ENCODE measurements at places on chromosomes 6 and 20. TPM values are rescaled to one million over a fixed set of nuclear protein-coding genes. Genes with fewer than 3 reads are reported as not detected.

Gene OR12D3
- not detected for total RNA-seq

GRCh38 chr20:41245086-41245707, 72.3 kb downstream of the ZHX3 start:
- no peaks in the 10 kb centered on the region for H3K27me3 ChIP-seq
- DNase-seq, result no peak
- H3K4me1 ChIP-seq, result peaks cover 65% of the 10 kb centered on the region
- H3K36me3 ChIP-seq, result no peaks in the 10 kb centered on the region

Gene REM1
- 4.4 TPM for total RNA-seq

Gene TSBP1
- not detected for total RNA-seq

- H3K27me3 ChIP-seq, result no peaks in the 10 kb centered on the region
- H3K36me3 ChIP-seq, result no peaks in the 10 kb centered on the region
- no peak overlapping the region for H3K4me3 ChIP-seq
- peaks cover 5% of the 10 kb centered on the region for H3K4me1 ChIP-seq
- no peak for DNase-seq
- no peak overlapping the region for H3K27ac ChIP-seq
These were observed 39.2 kb downstream of the CYP24A1 start for GRCh38 chr20:54134445-54135220.

Gene TFAP2D
- not detected for total RNA-seq

Gene GPR6
- total RNA-seq, result not detected

DNA sequence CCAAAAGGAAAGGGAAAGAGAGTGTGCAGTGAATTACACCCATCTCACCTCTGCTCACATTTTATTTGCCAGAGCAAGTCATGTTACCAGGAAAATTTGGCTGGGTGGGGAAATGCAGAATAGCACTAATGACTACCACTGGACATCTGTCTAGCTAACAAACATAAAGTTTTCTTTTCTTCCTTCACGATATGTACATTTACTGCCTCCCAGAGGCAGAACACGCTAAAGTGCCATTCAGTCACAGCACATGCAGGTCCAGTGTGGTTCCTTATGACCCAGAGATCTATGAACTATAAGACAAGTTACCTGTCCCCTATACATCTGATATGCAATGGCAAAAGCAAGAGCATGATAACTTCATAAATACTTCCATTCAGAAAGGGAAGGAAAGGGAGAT, 194.1 kb downstream of the OGFRL1 start:
- no peaks in the 10 kb centered on the region for H3K36me3 ChIP-seq
- H3K27ac ChIP-seq, result no peak overlapping the region
- no peak overlapping the region for H3K4me3 ChIP-seq
- H3K4me1 ChIP-seq, result peaks cover 8% of the 10 kb centered on the region

Gene KCNG1
- 7.9 TPM for total RNA-seq

- no peaks in the 10 kb centered on the region for H3K36me3 ChIP-seq
- no peak for DNase-seq
- no peak overlapping the region for H3K4me3 ChIP-seq
- H3K4me1 ChIP-seq, result no peaks in the 10 kb centered on the region
These were observed 33.1 kb upstream of the SMOC2 start for GRCh38 chr6:168407842-168408241.

- H3K27ac ChIP-seq, result no peak overlapping the region
- H3K36me3 ChIP-seq, result no peaks in the 10 kb centered on the region
- no peaks in the 10 kb centered on the region for H3K27me3 ChIP-seq
- DNase-seq, result no peak
- peaks cover 45% of the 10 kb centered on the region for H3K4me1 ChIP-seq
These were observed 75.7 kb downstream of the FGD2 start for GRCh38 chr6:37081042-37081607.

Gene AAR2
- total RNA-seq, result 23.8 TPM

Gene WFDC10B
- total RNA-seq, result not detected

DNA sequence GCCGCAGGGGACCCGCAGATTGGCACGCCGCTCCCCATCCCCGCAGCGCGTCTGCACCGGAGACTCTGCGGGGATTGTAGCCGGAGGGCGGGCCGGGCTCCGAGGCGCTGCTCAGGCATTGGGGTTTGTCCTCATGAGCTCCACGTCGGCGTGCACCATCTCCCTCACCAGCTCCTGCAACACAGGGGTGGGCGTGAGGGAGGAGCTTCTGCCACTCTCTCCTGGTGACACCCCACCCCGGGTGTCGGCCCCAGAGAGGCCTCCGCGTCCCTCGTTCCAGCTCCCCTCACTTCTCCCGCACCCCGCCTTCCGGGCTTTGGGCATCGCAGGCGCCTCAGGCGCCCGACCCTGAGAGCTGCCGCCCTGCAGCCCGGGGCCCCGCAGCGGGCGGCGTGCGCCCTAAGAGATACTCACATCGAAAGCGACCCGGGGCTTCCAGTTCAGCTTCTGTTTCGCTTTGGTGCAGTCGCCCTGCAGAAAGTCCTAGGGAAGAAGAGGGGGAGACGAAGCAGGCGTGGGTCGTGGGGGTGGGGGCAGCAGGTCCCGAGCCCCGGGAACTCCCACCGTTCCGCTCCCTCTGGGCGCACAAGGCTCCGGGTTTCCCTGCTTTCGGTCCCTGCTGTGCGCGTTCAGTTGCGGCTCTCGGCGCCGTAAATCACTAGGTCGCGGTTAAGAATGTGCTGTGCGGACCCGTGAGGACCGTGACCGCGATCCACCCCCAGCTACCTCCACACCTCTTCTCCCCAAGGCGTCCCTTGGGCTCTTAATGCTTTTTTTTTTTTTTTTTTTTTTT, 14.5 kb downstream of the FOXC1 start:
- H3K27me3 ChIP-seq, result no peaks in the 10 kb centered on the region
- peak overlapping the region; percentile 54 for H3K4me3 ChIP-seq
- H3K36me3 ChIP-seq, result no peaks in the 10 kb centered on the region
- no peak for DNase-seq
- H3K4me1 ChIP-seq, result peaks cover 21% of the 10 kb centered on the region

Gene KIAA1755
- total RNA-seq, result 2.7 TPM

- H3K36me3 ChIP-seq, result no peaks in the 10 kb centered on the region
- H3K4me3 ChIP-seq, result no peak overlapping the region
- no peak overlapping the region for H3K27ac ChIP-seq
- H3K4me1 ChIP-seq, result peaks cover 5% of the 10 kb centered on the region
These were observed 13.4 kb downstream of the C20orf173 start for GRCh38 chr20:35515949-35516645.

DNA sequence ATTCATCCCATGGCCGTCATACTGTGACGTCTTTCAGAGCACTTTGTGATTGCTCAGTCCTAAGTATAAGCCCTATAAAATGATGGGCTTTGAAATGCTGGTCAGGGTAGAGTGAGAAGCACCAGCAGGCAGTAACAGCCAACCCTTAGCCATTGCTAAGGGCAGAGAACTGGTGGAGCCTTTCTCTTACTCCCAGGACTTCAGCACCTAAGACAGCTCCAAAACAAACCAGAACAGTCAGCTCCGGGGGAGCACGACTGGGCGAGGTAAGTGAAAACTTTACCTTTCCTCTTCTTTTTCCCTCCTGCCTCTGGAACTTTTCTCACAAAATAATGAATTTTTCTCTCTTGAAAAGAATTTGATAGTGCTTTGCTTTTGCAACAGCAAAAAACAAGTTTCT, at the start of gene VIP:
TSS of gene VIP (plus strand) at position 104 of the 400 bp plus-strand sequence. CDS start 1,381 bp downstream, outside the sequence.
- no peaks in the 10 kb centered on the region for H3K36me3 ChIP-seq
- H3K4me1 ChIP-seq, result no peaks in the 10 kb centered on the region

GRCh38 chr6:137261361-137261760, 42.2 kb upstream of the IFNGR1 start:
- H3K36me3 ChIP-seq, result no peaks in the 10 kb centered on the region
- H3K27ac ChIP-seq, result peak overlapping the region; percentile 20
- H3K27me3 ChIP-seq, result no peaks in the 10 kb centered on the region

DNA sequence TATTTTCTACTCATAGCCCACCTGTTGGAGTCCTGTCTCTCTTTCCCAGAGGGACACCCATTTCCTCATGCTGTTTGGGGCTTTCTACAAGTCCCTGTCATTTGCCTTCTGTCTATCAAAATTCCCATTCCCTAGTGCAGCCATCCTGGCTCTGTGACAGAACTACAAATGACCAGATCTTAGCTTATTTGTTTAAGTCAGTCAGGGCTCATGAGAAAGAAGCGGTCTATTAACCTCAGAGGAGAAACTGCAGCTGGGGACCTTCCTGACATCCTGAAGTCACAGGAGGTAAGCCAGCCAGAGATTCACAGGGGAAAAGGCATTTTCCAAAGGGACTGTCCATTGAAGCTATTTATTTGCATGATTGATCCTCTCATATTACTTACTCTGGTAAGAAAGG, 1.7 kb upstream of the COL9A1 start:
- no peak overlapping the region for H3K4me3 ChIP-seq
- no peaks in the 10 kb centered on the region for H3K4me1 ChIP-seq
- H3K36me3 ChIP-seq, result no peaks in the 10 kb centered on the region
- no peak for DNase-seq
- no peak overlapping the region for H3K27ac ChIP-seq

DNA sequence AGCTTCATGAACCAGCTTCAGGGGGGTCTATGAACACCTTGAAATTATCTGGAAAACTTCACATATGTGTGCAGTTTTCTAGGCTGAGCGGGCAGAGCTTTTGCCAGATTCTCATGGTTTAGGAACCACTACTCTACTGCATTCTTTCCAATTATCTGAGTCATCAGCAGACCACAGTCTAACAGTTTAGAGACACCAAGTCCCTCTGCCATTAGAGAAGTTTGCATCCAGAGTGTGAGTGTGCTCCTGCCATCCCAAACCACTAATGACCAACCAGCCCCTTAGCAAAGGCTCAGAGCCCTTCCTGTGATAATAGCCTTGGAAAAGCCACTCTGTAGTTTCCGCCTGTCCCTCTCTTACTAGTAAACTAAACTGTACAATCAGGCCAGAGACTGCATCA, 96.8 kb downstream of the PHACTR1 start:
- H3K27ac ChIP-seq, result no peak overlapping the region
- no peaks in the 10 kb centered on the region for H3K27me3 ChIP-seq
- no peaks in the 10 kb centered on the region for H3K36me3 ChIP-seq
- H3K4me3 ChIP-seq, result no peak overlapping the region
- DNase-seq, result no peak
- H3K4me1 ChIP-seq, result no peaks in the 10 kb centered on the region

GRCh38 chr20:23915844-23916243, 36.3 kb upstream of the CST5 start:
- DNase-seq, result no peak
- no peaks in the 10 kb centered on the region for H3K27me3 ChIP-seq
- H3K27ac ChIP-seq, result no peak overlapping the region
- H3K36me3 ChIP-seq, result no peaks in the 10 kb centered on the region
- no peak overlapping the region for H3K4me3 ChIP-seq

Gene HLA-DRB5
- 4.7 TPM for total RNA-seq

Gene CDH26
- total RNA-seq, result 6.6 TPM

GRCh38 chr6:47733879-47734558, 35.6 kb downstream of the ADGRF4 start:
- H3K4me1 ChIP-seq, result no peaks in the 10 kb centered on the region
- no peaks in the 10 kb centered on the region for H3K36me3 ChIP-seq
- DNase-seq, result no peak
- no peak overlapping the region for H3K4me3 ChIP-seq
- H3K27ac ChIP-seq, result no peak overlapping the region
- H3K27me3 ChIP-seq, result no peaks in the 10 kb centered on the region

Gene COL19A1
- total RNA-seq, result 0.49 TPM

DNA sequence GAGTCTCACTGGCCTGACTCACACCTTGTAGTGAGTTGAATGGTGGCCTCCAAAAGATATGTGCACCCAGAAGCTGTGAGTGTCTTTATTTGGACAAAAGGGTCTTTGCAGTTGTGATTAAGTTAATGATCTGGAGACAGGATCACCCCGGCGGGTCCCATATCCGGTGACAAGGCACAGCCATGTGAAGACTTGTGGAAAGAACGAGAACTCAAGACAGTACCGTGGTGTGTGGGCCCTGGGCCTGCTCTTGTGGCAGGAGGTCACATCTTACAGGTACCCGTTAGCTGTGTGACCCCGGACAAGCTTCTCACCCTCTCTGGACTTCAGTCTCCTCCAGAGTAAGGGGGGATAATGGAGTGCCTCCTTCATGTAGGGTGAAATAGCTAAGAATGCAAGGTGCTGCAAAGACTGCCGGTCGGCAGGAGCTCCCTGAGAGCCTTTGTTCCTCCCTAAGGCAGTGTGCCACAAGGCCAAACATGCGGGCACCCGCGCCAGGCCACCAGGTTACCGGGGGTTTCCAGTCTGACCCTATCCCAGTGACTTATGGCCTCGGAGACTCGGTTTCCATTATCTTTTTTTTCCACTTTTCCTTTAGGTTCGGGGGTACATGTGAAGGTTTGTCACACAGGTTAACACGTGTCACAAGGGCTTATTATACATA, 39.2 kb downstream of the CDH4 start:
- H3K4me1 ChIP-seq, result no peaks in the 10 kb centered on the region
- H3K36me3 ChIP-seq, result no peaks in the 10 kb centered on the region
- no peak overlapping the region for H3K27ac ChIP-seq
- no peak for DNase-seq
- H3K27me3 ChIP-seq, result no peaks in the 10 kb centered on the region

Gene SLC22A23
- 40.5 TPM for total RNA-seq

Gene LTB
- 5.4 TPM for total RNA-seq

DNA sequence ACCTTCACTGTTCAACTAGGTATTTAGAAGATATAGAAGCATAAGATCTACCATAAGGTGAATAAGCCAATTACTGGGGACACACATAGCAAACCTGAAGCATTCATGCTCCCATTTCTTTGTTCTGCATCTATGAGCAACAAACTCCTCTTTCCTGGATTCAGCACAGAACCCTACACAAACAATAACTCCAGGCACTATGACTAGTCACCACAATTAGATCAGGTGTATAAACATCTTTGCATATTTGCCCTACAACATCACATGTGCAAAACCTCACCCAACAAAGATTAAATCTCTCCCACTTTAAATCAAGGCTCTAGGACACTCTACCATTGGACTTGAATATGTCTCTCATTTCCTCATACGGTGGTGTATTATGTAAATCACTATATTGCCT, 652.3 kb downstream of the EPHA7 start:
- no peaks in the 10 kb centered on the region for H3K36me3 ChIP-seq
- H3K27me3 ChIP-seq, result no peaks in the 10 kb centered on the region

DNA sequence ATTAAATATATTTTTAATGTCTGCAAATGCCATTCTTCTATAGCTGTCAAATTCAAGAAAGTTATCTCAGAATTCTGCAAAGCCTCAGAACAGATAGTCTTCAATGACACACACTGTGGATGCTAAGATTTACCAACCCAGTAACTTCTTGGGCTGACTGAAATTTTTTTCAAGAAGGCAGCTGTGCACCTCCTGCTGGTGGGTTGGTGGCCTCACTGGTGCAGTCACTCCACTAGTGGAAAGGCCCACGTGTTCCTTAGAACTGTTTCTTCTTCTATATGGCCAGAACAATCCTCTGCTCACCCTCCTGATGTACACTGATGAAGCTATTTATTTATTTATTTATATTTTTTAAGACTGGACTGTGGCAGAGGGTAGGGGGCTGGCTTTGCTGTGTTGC, 28.1 kb upstream of the MTCL3 start:
- H3K27ac ChIP-seq, result no peak overlapping the region
- no peaks in the 10 kb centered on the region for H3K4me1 ChIP-seq
- no peaks in the 10 kb centered on the region for H3K27me3 ChIP-seq
- DNase-seq, result no peak

GRCh38 chr20:3209946-3210317, 634 bp downstream of the ITPA start:
- H3K4me1 ChIP-seq, result peaks cover 24% of the 10 kb centered on the region
- no peaks in the 10 kb centered on the region for H3K27me3 ChIP-seq
- H3K36me3 ChIP-seq, result no peaks in the 10 kb centered on the region

Measured in vagina (tissue), 2 donors.